NCI-H345 (cell line): ENCODE measurements at places on chromosomes 1 and 21.

DNA sequence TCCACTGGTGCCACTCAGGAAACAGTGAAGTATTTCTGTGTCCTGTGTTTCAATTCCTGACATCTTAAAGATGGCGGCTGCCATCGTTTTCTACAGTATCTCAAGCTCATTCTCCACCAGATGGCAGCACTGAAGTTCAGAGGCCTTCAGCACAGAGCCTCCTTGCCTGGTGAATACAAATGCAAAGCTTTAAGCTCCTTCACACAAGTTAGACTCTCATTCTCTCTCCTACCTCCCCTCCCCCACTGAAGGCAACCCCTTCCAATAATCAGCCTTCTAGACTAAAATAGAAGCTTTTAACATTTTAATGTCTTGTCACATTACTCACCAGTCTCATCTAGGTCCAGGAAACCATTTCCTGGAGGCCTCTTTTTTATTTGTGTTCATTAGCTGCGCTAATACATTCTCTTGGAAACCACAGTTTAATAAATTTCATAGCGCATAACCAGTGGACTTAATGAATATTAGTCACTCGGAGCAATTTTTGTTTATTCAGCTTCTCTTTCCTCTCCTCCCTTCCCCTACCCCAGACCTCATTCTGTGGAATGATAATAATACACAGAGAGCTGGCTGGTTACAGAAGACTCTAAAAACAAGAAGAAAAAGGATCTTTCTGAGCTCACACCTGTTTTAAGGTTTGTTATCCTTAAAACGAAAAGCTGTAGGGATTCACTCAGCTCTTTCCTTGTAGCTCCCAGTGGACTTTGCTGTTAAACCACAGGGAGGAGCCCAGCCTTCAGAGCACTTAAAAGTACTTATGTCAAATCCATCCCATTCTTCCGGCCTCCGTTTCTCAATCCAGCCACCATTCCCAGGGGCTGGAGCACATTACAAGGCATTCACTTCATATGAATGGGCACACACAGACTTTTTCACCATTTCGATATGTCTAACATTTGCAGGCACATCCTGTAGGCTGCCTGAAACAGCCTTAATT lies 384.9 kb downstream of the HLX start:
- peak; percentile 45 for DNase-seq

GRCh38 chr1:10052347-10052746 lies 19.6 kb downstream of the UBE4B start:
- no peak for DNase-seq

DNA sequence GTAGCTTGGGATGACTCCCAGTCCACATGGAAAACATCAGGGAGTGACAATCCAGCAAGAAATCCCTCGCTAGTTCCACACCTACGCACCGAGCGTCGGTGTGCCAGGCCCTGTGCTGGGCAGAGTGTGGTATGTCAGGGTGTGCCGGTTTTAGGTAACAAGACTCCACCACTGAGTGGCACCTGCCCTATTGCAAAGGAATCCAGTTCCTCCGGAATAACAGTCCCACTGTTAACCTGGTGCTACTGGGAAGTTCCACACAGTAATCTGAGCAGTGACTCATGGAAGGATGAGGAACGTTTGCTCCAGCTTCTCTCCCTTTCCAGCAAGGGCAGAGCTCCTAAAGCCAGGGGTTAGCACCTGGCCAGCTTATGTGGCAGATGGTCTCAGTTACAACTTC lies 14.3 kb downstream of the RNF207 start:
- no peak for DNase-seq

DNA sequence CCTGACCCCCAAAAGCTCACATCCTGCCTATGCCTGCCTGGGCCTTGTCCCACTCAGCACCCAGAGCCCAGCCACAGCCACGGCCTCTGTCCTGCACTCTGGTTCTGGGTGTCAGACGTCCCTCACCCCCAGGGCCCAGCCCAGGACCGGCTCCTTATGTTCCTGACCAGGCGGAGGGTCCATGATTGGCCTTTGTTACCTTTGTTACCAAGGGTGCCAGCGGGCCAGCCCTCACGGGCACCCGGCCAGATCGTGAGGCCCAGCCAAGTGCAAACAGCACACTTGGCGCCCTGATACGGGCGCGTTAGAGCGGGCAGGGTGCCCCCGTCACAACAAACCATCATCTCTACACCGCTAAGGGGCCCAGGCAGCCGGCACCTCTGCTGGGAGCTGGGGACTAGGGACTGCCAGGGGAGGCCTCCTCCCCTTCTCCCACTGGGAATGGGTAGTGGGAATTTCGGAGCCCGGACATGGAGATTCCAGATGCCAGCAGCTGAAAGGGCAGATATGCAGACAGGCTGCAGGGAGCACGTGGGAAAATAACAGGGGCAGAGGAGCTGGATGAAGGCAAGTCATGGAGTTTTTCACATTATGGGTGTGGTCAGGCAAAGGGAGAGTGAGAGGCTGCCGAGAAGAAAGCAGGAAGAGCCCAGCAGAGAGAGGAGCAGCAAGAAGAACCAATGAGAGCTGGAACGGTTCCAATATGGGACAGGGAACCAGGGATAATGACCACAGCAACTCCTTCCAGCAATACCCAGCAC lies 22.1 kb downstream of the HSPG2 start:
- no peak for DNase-seq

DNA sequence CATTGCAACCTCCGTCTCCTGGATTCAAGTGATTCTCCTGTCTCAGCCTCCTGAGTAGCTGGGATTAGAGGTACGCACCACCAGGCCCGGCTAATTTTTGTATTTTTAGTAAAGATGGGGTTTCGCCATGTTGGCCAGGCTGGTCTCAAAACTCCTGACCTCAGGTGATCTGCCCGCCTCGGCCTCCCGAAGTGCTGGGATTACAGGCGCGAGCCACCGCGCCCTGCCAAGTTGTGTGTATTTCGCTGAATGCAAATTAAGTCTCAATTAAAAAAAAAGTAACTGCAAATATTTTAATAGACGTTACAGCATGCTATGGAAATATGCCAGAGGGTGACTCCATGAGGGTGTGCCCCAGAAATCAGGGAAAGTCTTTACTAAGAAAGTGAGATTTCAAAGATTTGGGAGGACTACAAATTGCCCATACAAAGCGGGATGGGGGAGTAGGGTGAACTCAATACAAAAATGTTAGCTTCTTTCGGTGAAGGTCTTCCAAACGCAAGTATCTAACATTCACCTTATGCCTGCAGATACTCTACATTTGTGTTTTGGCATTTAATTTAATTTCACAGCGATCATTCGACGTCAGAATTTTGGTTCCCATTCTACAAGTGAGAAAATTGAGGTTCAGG lies 85.6 kb downstream of the NKAIN1 start:
- no peak for DNase-seq
